ENCODE measurements at places on chromosomes 6 and 20.

GRCh38 chr6:53244958-53245357 lies 96.3 kb upstream of the GCM1 start:
- DNase-seq, result no peak

DNA sequence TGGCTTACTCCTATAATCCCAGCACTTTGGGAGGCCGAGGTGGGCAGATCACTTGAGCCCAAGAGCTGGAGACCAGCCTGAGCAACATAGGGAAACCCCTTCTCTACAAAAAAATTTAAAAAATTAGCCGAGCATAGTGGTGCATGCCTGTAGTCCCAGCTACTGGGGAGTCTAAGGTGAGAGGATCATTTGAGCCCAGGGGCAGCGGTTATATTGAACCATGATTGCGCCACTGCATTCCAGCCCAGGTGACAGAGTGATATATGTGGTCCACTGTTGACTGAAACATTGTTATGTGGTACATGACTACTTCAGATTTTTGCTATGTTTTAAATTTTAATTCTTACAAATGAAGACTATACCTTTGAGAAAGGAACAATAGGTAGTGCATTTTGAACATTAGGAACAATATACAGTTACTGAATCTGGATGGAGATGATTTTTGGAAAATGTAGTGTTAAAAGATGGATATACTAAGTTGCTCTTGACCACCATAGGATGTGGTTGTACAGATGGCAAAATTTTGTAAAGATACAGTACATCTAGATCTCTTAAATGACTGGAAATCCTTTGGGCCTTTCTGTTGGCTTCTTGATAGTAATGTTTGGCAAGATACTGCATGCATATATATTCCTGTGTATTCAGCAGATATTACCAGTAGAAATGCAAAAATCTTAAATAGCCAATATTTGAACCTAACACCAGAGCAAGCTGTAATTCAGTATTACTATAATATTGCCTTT lies 35.9 kb downstream of the MAPK14 start:
- no peak for DNase-seq

DNA sequence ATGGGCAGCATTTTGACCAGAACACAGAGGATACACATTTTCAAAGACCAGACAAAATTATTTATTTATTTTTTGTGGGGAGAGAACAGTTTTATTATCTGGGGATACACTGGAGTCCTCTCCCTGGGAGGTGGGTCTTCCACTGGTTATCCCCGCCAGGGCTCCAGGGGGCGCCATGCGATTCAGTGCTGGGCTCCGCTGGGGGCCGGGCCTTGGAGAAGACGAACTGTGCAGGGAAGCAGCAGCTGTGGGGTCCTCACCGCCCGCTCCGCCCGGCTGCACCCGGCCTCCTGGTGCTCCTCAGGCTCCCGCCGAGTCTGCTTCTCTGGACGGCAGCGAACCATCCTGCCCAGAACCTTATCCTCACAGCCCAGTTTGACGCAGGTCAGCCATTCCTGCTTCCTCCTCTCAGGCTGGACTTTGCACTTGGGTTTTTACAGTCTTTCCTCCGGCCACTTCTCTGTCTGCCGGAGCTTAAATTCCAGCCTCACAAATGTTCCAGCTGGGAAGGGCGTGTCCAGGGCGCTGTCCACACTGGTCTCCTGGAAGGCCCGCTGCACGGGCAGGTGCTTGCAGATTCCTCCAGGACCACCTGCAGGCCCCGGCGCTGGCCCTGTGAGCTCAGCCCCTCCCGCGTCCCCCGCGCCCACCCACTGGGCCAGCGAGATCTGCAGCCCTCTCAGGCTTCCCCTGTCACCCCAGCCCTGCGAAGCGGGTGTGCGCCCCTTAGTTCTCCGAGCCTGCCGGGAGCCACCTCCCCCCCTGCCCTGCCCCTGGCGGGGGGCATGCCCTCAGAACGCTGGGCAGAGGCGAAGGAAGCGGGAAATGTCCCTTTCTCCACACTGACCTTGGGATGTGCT lies 1830.0 kb upstream of the DEFB115 start:
- no peak for DNase-seq

GRCh38 chr6:99288668-99289067 lies 60.8 kb downstream of the FAXC start:
- no peak for DNase-seq

DNA sequence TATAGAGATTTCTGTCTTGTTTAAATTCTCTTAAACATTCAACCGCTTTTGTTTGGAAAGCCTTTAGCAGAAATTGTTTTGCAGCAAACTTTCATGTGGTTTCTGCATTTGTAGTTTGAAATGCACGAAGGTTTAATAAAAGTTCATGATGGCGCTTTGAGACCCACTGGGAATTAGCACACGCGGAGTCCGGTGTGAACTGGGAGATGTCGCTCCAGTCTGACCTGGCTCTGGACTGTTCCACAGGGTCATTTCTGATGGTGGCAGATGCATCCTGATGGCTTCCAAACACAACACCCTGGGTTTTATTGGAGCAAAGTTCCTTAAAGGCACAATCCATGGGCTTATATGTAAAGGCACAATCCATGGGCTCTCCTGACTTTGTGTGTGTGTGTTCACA lies 78.1 kb upstream of the MTHFD1L start:
- no peak for DNase-seq

DNA sequence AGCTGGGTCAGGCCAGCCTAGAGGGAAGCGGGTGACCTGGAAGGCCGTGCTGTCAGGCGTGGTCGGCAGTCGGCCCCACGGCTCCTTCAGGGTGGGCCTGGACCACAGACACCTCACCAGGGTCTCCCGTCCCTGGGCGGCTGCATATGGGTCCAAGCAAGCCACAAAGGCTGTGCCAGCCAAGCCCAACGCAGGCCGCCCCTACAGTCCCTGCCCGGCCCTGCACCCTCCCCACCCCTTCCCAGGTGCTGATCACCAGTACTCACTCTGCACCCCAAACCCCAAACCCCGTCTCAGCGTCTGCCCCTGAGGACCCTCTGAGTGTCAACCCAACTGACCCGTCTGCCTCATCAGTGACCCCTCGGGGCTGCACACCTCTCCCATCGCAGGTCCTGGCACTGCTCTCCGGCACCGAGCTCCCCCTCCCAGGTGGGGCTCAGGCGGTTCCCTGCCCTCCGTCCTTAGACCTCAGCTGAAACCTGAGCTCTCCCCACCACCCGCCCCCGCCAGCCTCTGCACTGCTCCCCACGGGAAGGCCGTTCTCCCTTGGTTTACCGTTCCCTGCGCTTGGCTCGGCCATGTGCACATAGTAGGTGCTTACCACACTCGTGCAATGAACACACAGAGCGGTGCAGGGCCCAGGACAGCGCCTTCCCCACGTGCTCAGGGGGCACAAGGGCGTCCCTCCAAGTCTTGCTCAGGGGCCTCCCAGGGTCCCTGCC lies 1.5 kb upstream of the PPDPF start:
- DNase-seq, result no peak

DNA sequence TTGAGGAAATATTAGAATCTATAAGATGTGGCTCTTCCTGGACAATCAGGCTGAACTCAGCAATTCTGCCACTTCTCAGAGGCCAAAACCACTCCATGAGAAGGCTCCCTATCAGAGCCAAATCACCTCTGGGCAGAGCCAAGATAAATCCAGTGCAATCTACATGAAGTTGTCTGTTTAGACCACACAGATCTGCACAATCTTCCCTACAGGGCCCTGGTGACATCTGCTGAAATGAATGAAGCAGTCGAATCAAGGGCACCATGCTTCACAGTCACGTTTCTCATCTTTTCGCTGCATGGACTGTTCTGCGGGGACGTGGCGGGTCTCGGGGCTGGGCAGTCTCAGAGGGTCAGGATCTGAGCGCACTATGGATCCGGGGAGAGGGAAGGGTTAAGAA lies 60.1 kb upstream of the CD93 start:
- DNase-seq, result no peak

DNA sequence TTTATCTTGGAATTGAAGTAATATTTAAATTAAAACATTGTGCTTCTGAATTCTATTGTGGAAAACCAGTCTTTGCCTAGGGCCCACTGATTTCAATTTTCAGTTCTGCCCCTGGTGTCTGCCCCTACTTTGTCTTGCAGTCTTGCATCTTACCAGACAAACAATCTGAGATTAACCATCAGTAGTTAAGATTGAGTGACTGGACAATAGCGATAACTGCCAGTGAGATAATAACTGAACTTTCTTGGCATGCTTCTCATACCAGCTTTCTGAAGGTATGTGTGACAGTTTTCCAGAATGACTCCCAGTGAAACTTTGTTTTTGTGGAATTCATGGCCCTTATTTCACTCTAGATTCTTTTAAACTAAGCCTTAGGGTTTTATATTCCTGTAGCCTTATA lies 53.5 kb downstream of the KCNQ5 start:
- DNase-seq, result no peak

GRCh38 chr20:1894471-1894950 lies 696 bp upstream of the SIRPA start:
- no peak for DNase-seq

DNA sequence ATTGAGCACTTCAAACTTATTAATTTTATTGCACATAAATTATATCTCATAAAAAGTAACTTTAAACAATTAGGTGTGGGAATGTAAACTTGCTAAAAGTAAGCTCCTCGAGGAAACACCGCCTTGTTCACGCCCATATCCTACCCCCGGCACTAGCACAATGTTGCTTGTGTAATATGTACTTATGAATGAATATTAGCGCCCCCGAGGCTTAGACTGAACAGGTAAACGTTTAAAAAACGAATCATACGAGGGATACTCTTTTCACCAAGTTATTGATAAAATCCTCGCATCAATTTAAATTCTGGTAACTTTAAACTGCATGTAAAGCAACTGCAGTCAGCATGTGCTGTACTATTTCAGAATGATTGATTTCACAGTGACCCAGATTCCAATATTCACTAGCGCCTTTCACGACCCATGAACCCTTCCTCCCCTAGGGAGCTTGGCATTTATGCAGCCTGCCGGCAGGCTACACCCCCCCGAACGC lies 637 bp downstream of the TFB1M start:
- DNase-seq, result no peak

DNA sequence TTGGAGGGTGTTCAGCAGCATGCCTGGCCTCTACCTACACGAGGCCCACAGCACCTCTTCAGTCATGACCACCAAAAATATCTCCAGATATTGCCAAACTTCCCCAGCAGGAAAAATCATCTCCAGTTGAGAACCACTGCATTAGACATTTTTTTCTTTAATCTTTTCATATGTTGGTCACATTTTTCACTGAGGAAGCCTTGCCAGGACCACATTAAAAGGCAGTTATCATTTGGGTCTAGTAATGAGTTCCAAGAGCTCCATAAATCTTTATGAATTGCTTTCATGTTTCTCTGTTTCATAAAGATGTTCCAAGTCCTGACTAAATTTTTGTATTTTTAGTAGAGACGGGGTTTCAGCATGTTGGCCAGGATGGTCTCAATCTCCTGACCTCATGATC lies 28.8 kb downstream of the MTRES1 start:
- no peak for DNase-seq

DNA sequence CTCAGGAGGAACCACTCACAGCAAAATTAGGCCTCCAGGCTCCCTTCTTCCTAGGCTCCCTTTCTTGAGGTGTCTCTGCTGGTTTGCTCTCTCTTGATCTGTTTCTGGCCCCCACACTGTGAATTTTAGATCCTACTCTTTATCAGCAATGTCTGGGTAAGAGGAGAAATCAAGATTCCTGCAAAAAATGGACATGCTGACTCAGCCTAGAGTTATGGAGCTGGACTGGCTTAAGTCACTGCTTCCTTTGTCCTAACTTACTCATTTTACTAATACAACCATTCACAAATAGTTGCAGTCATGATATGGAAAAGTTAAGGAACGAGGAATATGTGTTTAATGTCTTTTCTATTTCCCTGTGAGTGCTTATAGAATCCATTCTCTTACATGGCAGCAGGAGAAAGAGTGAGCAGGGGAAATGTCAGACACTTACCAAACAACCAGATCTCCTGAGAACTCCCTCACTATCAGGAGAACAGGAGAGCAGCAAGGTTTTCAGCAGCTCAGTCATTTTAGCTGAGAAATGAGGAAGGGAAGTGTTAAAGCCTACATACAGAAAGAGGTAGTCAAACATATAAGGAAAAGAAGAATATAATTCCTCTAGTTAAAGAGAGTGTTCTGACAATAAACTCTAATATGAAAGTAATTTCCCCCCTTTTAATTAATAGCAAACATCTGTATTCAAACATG lies 160.8 kb downstream of the PDE7B start:
- DNase-seq, result no peak

DNA sequence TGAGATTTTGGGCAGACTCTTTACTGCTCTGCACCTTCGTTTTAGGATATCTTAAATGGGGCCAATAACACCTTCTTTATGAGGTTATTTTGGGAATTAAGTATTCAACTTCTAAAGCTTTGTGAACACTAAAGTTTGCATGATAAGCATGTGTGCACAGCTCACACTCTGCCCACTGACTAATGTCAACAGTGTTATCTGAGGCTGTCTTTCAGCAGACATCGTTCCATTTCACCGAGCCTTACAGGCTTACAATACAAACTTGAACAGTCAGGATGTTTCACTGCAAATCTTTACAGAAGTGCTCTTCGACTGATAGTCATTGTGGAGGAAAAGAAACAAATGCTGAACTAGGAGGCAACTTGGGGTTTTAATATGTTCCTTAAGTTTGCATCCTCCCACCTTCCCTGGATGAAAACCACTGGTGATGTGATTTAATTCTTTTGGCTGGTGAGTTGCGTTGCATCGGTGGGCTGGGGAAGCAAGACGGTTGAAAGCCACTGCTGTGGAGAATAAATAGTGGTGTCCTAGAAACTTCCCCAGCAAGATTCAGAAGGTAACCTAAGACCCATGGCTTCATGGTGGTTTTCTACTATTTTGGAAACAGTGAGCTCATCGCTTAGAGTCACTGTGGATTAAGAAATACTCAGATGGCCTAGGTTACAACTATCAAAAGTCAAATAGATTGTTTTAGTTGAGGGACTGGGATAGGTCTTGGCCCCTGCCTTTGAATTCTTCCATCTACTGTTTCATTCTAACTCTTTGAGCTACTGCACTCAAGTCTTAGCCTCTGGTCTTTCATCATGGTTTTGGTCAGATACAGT lies 167.2 kb upstream of the MAP3K7 start:
- DNase-seq, result no peak

DNA sequence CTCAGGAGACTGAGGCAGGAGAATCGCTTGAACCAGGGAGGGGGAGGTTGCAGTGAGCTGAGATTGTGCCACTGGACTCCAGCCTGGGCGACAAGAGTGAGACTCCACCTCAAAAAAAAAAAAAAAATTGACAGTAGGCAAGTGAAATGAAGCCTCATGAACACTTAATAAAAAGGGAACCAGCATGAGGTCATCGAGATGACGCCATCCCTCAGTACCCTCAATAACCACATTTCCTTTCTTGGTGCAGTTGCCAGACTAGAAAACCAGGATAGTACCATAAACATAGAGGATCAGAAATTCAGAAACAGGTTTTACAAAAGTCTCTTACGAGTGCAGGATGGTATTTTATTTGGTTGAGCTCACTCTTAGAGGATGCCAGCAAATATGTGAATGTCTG lies 584.1 kb downstream of the MAFB start:
- no peak for DNase-seq

DNA sequence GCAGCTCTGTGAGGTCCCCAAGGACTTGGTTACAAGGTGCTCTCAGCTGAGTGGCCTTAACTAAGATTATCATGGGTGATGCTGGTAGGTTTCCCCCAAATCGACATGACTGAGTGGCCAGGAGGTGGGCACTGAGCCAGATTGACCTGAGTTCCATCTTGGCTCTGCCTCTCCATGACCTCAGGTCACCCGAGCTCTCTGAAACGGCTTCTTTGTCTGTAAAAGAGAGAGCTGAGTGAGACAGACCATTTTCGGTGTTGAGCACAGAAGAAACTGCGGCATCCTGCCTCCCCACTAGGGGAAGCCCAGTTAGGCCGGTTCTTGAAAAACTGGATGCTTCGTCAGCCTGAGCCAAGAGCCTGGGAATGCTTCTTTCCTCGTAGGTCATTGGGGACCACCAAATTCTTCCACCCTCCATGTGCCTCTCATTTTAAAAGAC lies 14.1 kb upstream of the STX16 start:
- DNase-seq, result no peak
